ENCODE measurements at places on chromosomes 1 and 21. TPM values are rescaled to one million over a fixed set of nuclear protein-coding genes. Genes with fewer than 3 reads are reported as not detected.
A peak's percentile ranks its signal among the peaks of the same experiment; 100 is the strongest.

OR2L5 gene
- total RNA-seq: not detected

COL16A1 gene
- 133 TPM for total RNA-seq

CTSS gene
- 31.6 TPM for total RNA-seq

KCNC4 gene
- total RNA-seq: 6.8 TPM

IL23R gene
- total RNA-seq: not detected

EDARADD gene
- total RNA-seq: not detected

KLHDC7A gene
- total RNA-seq: not detected

TNFRSF14 gene
- total RNA-seq: 12.0 TPM

- no peak for DNase-seq
Observed at GRCh38 chr1:243345205-243345604, 89.4 kb downstream of the SDCCAG8 start.

GRCh38 chr1:1531947-1532346 lies 8.5 kb downstream of the TMEM240 start:
- DNase-seq: no peak

- DNase-seq: peak; percentile 89
Observed at GRCh38 chr21:35565204-35565611, 495.1 kb downstream of the SETD4 start.

- DNase-seq: peak; percentile 97
Observed at GRCh38 chr1:221439747-221440501, 302.0 kb downstream of the DUSP10 start.

- DNase-seq: peak; percentile 68
Observed at GRCh38 chr1:32241001-32241763, 5.8 kb upstream of the FAM167B start.

DNA sequence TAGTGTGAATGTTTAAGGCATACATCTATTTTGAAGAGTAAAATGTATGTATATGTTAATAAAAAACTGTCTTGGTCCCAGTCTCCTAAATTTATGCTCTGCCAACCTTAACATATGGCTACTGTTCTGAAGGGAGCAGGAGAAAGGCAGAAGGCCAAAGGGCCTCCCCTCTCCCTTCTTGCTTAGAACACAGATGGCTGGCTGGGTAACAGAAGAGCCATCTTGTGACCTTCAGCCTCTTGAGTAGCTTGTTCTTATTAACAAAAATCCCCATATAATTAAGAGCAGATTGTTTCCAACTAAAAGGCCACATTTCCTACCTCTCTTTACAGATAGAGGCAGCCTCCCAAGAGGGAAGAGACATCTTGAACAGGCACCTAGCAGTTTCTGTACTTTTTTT lies 36.1 kb downstream of the EPB41 start:
- no peak for DNase-seq

GRCh38 chr1:18175530-18176377 lies 68.2 kb downstream of the IGSF21 start:
- DNase-seq: no peak

- DNase-seq: no peak
Observed at GRCh38 chr21:25328736-25329135, 278.5 kb downstream of the MRPL39 start.

DNA sequence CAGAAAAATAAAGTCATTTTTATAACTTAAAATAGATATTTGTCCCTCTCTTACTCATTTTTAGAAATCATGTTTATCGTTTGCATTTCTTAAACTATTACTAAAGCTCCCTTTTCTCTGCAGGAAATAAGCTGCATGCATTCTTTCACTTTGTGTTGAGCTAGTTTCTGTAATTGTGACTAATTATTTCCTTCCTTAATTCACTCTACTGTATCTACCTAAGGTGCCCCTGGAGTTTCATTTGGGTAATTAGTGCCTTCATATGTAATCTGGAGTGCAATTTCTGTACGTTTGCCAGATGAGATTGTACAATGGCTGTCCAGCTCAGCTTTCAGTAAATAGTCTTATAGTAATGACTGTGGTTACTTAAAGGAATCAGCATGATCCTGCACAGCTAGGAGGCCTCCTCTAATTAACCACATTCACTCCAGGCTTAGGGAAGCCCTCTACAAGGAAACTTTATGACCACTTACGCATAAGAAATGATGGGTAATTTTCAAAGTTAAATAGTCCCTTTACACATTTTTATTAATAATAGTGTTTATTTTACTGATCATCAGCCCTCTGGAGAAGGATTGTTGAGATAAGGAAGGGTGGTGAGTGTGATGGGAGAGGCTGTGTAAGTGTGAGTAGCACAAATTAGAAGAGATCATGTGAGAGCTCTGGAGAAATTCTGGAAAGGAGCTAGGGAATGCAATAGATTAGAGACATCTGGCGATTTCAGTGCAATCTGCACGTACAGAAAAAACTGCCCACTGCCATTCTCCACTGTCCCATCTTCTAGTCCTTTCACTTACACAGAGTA lies 86.8 kb downstream of the LRRC8C start:
- DNase-seq: peak; percentile 80

DNA sequence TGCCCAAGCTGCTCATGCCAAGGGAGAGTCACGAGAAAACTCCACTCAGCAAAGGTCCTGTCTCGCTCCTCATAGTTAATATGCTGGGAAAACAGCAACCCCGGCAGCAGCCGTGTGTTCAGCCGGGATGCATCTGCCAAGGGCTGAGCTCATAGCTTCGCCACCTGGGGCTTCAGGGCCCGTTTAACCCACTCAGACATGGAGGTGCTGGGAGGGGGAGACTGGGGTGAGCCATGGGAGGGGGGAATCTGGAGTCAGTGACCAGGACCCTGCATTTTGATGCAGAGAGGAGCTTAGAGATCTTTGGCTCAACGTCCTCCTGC lies 283.4 kb downstream of the PTPRU start:
- DNase-seq: no peak

DNA sequence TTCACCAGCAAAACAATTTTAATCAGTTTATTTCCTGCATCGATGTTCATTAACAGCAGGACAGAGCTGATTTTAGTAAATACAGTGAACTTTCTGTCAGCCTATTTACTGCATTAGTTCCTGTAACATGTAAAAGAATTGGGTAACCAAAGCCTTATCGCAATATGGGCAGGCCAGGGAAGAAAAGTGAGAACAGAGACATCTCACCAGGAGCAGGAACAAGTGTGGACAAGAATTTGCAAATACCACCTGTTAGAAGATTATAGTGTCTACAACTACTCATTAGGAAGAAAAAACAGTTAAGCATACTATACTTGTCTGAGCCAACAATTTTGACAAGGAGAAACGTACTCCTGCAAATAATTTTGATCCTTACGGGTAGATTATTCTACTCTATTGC lies 1293.9 kb downstream of the PLA2G4A start:
- DNase-seq: no peak

- no peak for DNase-seq
Observed at GRCh38 chr21:31460980-31461379, 116.9 kb upstream of the TIAM1 start.

- DNase-seq: peak; percentile 65
Observed at GRCh38 chr1:234933475-234933874, 195.2 kb downstream of the TOMM20 start.

GRCh38 chr1:203665993-203666392 lies 39.4 kb downstream of the ATP2B4 start:
- DNase-seq: peak; percentile 42

Data from fibroblast of the aortic adventitia (primary cell).